Activated T-cell treated with anti-CD3 and anti-CD28 coated beads, Interleukin-2, amount 50 U/mL, for 1 hour (primary cell): ENCODE measurements at places on chromosomes 1 and 21.

DNA sequence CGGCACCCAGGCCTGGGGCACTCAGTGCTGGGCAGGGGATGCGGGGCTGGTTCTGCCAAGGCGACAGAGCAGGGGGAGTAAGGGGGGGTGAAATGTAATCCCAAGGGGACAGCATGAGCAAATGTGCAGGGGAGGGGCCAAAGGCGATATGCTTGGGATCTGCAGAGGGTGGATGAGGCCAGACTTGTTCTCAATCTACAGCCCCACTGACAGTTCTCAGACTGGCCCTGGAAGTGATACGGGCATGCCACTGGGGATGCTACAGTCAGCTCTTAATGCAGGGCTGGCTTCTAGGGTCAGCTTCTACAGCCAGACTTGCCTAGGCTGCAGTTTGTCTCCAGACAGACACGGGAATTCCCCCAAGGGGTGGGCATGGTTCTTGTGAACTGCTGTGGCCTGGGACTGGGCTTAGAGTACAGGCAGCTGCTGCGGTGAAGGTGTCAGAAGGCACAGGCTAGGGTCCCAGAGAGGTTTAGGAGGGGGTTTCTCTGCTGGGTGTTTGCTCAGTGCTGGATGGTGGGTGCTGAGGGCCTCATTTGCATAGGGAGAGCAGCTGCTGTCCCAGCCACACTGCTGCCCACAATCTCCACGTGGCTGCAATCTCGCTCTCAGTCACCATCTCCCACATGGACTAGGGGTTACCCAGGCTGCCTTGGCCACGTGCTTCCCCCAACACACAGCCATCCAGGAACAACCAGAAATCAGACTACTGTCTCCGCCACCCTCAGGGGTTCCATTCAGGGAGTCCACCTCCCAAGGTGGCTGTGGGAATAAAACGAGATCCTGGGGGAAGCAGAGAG lies 190.1 kb downstream of the HIVEP3 start:
- DNase-seq = no peak

DNA sequence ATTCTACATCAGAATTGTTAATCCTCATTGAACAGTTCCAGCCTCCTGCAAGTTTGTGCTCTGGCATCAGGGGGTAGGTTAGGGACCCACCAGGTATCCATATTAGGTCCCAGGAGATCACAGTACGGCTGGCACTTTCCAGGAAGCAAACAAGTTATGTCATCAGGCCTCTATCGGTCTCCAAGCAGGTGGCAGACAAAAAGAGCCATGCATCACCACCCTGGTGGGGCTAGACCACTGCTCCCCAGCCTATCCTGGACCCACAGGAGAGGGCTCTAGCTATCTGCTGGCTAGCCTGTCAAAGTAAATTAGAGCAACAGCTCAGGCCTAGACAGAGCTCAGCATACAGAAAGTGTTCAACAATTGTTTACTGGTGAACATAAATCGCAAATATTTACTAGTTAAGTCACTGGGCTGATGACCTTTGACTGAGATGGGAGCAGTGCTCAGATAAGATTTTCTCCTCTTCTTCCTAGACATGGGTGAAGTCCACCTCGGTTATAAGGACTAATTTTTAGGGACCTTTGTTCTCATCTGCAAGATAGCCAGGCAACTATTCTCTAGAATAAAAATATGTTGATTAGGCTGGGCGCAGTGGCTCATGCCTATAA lies 6.4 kb downstream of the NUAK2 start:
- no peak for DNase-seq

GRCh38 chr1:203511930-203512329 lies 18.0 kb downstream of the OPTC start:
- no peak for DNase-seq

- DNase-seq = no peak
Measured at GRCh38 chr1:219993554-219994433, 52.5 kb downstream of the EPRS1 start.

- DNase-seq = no peak
Measured at GRCh38 chr1:43331688-43332087, 5.9 kb upstream of the MPL start.

- no peak for DNase-seq
Measured at GRCh38 chr1:152169366-152170025, 10.5 kb upstream of the RPTN start.

- no peak for DNase-seq
Measured at GRCh38 chr1:67540733-67541125, 110.5 kb upstream of the SERBP1 start.

DNA sequence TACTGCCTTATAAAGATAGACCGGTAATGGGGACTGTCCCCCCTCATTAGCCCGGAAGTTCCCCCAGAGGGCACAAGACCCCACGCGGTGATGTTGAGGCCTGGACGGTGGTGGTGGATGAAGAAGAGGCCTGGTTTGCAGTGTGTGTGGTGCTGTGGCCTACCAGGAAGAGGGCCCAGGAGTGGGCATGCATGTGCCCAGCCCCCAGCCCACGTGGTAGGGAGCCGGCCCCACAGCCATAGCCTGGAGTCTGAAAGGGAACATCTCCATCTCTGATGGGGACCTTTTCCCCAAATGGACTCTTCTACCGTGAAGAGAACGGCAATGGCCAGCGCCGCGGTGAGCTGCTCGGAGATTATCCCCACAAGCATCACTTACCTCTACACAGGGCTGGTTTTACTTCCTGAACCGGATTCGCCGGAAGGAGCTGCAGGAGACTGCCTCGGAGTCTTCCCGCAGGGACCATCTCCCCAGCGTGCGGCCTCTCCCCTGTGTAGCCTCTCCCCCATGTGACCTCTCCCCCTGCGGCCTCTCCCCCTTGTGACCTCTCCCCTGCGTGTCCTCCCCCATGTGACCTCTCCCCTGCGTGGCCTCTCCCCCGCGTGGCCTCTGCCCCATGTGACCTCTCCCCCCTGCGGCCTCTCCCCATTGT lies 20.6 kb downstream of the RRP1 start:
- no peak for DNase-seq

DNA sequence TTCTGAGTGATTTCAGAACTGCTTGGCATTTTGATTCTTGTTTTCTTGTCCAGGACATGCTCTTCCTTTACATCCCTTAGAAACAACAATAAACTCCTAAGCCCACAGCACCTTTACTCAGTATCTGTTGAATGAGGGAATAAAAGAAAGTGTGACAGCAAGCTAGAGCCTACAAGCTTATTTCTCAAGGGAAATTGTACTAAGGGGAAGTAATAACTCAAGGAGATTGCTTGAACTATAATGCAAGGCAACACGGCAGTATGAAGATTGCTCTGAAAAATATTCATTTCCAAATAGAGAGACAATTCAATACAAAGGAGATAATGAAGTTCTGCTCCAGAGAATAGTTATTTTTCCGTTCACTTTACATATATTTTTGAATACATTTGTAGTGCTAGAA lies 6.5 kb downstream of the OR6P1 start:
- no peak for DNase-seq

DNA sequence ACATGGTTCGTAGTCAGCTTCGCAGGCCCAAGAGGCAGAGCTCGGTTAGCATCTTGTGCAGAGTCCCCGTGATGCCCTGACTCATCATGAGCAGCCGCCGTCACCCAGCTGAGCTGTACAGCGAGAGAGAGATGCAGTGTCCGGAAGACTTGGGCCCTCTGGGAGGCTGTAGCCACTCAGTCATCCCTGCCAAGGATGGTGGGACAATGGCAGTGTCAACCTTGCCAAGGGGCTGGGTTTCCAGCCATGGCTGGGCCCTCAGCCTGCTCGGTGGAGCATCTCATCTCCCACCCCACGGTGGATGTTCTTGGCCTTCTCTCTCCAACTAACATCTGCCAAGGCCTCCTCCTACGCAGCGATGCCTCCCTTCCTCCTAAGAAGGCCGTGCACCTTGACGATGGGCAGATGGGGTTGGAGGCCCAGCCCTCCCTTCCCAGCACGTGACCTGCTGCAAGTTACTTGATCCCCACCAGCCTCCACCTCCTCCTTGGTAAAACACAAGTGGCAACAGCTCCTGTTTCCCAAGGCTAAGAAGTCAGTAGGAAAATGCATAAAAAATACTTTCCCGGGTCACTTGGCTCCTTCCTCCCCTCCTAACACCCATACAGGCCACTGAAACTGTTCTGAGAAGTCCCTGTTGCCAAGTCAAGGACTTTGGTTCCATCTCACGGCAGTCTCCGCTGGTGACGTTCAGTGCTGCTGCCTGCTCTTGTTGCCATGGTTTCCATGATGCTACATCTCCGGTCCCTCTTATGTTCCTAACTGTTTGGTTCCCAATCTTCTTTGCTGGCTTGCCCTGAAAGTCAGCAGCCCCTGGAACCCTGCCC lies 384.7 kb upstream of the VAMP3 start:
- no peak for DNase-seq

DNA sequence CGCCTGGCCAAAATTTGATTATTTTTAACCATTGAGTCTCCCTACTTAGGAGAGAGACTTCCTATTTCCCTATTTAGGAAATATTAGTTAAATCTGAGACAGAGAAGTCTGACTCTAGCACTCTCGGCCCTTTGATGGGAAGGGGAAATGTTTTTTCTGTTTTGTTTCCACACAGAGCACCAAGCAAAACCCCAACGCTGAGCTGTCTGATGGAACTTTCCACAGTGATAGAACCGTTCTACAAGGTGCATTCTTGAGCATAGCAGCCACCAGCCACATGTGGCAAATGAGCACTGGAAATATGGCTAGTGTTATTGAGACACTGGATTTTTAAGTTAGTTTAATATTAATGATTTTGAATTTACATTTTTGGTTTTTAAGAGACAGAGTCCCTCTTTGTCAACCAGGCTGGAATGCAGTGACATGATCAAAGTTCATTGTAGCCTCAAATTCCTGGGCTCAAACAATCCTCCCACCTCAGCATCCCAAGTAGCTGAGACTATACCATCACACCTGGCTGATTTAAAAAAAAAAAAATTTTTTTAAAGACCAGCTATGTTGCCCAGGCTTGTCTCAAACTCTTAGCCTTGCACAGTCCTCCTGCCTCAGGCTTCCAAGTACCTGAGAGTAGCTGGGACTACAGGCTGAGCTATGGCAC lies 77.3 kb upstream of the GALNT2 start:
- no peak for DNase-seq

DNA sequence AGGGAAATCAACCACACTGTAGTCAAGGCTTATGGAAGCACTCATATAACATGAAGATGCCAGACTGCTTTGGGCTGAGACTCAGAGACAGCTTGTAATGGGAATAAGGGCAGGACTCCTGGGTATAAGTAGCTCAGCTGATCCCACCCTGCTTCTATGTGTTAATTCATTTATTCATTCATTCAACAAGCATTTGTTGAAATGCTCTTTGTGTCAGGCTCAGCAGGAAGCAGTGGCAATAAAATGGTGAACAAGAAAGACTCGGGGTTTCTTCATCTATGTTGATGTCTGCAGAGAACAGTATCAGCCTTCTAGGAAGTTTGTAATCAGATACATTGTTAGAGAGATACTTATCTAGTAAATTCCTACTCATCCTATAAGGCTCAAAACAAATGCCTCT lies 145.5 kb upstream of the DMRTA2 start:
- no peak for DNase-seq

- DNase-seq = no peak
Measured at GRCh38 chr1:210117198-210117597, 115.4 kb upstream of the SERTAD4 start.

DNA sequence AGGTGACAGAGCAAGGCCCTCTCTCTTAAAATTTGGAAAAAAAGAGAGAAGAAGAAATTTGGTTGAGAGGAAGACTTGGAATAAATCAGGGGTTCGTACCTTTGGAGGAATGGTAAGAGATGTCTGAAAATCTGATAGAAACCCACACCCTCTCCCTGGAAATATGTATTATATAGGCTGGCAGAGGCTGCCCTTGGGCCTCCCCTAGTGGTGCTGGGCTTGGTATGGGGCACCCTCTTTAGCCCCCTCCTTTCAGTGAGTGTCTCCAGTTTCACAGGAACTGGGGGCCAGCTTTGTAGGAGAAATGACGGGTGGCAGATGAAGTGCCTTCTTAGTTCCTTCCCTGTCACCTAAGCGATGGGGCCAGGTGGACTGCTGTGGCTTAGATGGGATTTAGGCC lies 82.9 kb upstream of the SLC2A1 start:
- DNase-seq = no peak

GRCh38 chr21:17576080-17576835 lies 36.4 kb downstream of the BTG3 start:
- no peak for DNase-seq

GRCh38 chr1:196477262-196477661 lies 131.0 kb downstream of the KCNT2 start:
- DNase-seq = no peak

- DNase-seq = no peak
Measured at GRCh38 chr1:162878000-162878596, 17.1 kb upstream of the CCDC190 start.

DNA sequence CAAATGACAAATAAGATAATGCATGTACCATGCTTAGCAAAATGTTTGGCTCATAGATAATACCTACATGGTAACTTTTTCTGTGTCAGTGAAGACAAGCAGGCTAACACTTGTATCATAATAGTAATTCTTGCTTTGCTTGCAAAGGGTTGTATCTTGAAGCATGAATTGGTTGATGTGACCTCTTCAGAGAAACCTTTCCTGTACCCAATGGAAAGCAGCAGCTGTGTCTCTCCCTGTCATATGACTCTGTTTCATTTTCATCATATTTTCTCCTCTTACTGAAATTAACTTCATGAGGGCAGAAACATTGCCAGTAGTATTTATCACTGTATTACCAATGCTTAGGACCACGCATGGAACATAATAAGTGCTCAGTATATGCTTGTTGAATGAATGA lies 4.4 kb downstream of the SH2D1B start:
- DNase-seq = no peak

DNA sequence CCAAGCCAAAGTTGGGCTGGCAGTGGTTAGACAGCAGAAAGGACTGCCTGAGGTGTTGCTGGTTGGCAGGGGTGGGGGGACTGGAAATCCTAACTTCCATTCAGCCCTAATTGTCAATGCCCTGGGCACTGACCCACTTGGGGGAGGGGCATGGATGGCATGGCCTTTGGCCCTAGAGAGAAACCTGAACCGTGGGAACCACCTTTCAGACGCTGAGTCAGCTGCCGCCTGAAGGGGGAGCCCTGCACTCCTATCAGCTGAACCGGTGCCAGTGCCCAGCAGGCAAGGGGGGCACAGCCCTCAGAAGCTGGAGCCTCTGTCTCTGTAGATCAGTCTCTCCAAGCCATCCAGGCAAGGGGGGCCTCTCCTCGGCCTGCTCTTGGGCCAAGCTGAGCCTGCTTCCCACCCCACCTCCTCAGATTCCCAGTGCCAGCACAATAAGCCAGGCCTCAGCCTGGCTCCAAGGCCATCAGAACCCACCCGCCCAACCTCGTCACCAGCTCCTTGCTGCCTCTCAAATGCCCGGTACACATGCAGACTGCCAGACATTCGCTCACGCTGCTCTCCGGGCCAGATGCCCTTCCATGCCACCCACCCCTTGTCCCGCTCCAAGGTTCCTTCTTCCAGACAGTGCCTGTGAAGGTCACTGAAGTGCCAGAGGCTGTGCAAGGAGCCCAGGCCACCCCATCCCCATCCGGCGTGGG lies 11.6 kb downstream of the TINAGL1 start:
- DNase-seq = peak; percentile 46
